ENCODE measurements at places on chromosomes 6 and 20.

- no peak for DNase-seq
Measured at GRCh38 chr6:54428431-54428830, 120.2 kb downstream of the TINAG start.

GRCh38 chr6:33312361-33313104 is 1.3 kb downstream of the TAPBP start:
- peak; percentile 50 for DNase-seq

DNA sequence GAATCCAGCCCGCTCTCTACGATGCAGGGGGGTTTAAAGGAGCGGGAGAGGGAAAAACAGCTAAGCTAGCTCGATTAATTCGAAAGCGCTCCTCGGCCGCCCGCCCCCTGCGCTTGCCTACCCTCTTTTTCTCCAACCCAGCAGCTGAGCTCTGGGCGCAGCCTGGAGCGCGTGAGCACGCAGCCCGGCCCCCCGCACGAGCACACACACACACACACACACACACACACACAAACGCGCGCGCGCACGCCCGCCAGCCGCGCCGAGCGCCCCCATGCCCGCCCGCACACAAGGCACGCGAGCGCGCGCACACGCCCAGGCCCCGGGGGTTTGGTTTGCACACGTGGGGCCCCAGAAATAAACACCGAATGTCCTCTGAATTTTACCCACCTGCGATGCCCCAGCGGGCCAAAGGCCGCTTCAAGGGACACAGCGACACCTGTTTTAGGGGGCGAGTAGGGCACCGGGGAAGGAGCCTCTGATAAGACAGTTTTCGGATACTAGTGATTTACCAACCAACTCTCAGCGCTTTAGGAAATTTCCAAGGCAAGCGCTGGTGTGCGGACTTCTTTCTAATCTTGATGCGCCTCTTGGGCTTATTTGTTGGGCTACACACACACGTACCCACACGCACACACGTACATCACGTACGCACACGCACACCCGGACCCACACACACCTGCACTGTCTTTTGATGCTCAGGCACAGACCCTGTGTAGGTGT is 802 bp upstream of the NRN1 start:
- DNase-seq, result peak; percentile 34

DNA sequence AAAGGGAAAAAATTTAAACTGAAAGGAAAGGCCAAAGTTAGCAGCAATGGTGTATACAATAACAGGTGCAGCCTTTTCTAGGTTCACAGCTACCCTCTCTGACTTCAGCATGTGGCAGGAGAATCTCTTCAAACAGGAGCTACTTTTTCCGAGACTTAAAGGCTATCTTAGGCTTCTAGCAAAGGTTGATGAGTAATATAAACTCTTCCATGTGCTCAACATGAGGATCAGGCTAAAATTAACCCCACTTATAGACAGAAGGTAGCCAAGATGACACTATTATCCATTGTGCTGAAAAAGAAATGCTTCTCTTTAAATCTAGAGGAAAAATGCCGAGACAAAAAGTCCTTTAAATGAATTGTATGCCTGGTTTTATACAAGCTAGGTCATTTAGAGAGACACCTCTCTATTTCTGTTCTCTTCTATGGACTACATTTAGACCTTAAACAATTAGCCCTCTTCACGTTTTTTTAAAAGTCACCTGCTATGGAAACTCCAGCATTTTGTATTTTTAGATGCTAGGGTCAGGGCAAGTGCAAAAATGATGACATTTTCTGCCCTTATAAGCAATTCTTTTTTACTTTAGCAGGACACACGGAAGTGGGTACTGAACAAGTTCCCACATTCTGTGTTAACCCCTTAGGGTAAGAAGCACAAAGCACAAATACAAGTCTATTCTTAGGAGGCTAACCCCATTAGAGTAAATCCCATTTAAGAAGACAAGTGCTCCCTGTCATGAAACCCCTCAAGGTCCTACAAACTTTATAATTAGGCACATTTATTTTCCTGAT is 216.8 kb upstream of the CITED2 start:
- no peak for DNase-seq

GRCh38 chr20:24673678-24674570 is 204.5 kb downstream of the SYNDIG1 start:
- DNase-seq, result peak; percentile 56

DNA sequence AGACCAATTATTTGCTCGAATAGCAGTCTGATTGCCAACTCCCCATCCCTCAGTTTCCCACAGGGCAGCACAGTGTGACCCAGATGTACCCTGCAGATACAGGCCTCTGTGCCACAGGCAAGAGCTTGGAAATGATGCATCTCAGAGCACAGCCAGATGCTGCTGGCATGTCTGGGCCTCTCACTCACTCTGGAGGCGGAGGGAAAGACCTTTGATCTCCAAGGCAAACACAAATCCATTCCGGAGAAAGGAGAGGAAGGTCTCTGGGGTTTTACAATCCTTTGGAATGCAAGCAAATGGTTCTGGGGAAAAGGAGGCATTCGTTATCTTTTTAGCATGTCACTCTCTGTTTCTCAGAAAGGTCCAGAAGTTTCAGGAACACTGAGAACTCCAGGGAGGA is 74.2 kb downstream of the RIOK1 start:
- no peak for DNase-seq

- no peak for DNase-seq
Measured at GRCh38 chr6:15425947-15426346, 180.1 kb downstream of the JARID2 start.

DNA sequence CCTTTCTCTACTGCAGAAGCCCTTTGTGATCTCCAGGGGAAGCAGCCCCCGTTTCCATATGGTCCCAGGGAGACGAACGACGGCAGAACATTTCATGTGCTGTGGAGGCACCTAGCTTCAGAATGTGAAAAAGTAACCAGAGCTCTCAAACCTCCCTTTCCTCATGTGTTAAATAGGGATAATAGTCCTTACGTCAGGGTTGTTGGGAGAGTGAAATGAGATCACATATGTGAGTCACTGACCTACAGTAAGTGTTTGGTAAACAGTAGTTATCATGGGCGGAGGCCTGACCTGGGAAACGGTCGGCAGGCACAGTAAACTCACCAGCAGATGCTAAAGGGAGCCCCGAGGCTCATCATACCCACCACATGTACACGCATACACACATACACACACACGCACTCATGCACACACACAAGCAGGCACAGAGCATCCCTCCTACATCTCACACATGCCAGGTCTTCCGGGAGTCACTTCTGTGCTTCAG is 89.7 kb downstream of the LY86 start:
- peak; percentile 43 for DNase-seq

DNA sequence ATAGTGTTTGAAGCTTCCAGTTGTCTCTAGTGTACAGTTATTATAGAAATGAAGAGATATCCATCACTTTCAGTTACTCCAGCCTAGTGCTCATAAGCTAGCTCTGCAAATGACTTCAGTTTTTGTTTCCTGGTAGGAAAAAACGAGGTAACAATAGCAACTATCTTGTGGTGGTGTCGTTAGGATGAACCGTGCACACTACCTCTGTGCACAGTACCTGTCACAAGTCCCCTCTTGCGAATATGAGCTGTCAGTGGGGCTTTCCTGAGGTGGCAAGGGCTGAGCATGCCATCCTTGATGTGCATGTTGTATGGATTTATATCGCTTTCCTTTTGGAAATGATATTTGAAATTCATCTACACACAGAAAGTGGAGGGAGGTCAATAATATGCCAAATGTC is 151.8 kb downstream of the ARID1B start:
- DNase-seq, result no peak

- no peak for DNase-seq
Measured at GRCh38 chr20:17735206-17735804, 35.5 kb downstream of the BANF2 start.

DNA sequence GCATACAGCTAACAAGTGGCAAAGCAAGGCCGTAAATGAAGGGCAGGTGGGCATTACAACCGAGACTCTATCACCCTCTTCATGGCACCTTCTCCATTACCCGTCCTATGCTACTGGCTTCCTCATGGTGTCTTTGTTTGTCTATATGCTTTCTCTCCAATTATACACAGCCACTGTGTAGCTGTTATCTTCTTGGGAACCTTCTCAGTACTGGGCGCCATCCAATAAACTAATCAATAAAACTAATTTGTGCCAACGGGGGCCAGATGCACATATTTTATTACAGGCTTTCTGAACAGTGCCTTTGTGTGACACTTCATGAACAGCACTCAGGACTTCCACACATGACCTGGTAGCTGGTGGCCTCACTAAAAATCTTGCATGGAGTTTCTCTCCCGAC is 149.8 kb upstream of the PCSK2 start:
- no peak for DNase-seq

- DNase-seq, result no peak
Measured at GRCh38 chr6:168499045-168499650, 58.2 kb downstream of the SMOC2 start.

- DNase-seq, result no peak
Measured at GRCh38 chr20:49661560-49662329, 51.9 kb downstream of the B4GALT5 start.

DNA sequence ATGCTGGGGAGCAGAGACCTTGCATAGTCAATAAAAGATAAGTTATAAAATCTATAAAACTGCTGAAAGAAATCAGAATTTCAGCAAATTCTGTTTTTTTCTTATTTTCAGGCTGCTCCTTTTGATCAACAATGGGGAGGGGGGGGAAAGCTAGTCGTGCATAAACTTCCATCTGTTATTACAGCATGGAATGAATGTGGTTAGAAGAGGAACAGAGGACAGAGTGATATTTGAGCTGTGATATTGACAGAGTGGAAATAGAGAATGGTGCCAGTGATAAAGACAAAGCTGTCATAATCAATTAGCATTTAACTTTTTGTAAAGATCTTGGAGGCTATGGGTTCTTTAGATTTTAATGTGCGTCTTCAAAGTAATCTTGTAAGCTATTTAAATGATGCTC is 43.4 kb upstream of the QKI start:
- no peak for DNase-seq

- no peak for DNase-seq
Measured at GRCh38 chr6:113924312-113924723, 46.6 kb downstream of the HDAC2 start.

GRCh38 chr20:37406010-37406998 is 60.4 kb downstream of the SRC start:
- DNase-seq, result peak; percentile 82

- no peak for DNase-seq
Measured at GRCh38 chr20:23449421-23449820, 3.3 kb downstream of the CST11 start.

- DNase-seq, result no peak
Measured at GRCh38 chr20:31617432-31618104, 12.5 kb downstream of the ID1 start.

DNA sequence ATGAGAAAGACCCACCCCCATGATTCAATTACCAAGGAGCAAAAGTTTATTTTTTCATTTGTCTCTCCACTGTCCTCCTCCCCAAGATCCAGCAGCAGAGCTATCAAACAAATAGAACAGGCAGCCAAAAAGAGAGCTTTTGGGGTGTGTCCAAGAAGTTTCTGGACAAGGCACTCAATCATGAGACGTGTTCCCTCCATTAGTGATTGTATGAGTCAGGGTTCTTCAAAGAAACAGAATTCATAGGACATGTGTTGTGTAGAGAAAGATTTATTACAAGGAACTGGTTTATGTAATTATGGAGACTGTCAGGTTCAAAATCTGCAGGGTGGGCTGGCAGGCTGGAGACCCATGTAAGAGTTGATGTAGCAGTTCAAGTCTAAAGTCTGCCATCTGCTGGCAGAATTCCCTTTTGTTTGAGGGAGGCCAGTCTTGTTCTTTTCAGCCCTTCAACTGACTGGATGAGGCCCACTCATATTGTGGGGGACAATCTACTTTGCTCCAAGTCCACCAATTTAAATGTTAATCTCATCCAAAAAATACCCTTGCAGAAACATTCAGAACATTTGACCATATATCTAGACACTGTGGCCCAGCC is 248.1 kb upstream of the OPRM1 start:
- no peak for DNase-seq

DNA sequence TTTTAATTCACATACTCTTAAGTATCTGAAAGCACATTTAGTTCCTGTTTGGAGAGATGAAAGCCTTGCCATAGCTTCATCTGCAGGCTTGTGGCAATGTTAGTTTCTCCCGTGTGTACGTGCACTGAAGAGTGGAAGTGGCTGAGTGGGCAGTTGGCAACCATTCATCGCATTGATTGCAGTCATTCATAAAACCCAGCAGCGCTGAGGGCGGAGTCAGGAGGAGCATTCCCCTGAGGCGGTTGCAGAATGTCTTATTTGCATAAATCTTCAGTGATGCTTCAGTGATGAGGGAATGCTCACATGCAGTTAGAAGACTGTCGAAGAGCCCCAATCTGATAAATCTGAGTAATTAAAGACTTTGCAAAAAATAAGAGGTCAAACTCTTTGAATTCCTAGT is 79.1 kb downstream of the RIMS1 start:
- DNase-seq, result no peak

DNA sequence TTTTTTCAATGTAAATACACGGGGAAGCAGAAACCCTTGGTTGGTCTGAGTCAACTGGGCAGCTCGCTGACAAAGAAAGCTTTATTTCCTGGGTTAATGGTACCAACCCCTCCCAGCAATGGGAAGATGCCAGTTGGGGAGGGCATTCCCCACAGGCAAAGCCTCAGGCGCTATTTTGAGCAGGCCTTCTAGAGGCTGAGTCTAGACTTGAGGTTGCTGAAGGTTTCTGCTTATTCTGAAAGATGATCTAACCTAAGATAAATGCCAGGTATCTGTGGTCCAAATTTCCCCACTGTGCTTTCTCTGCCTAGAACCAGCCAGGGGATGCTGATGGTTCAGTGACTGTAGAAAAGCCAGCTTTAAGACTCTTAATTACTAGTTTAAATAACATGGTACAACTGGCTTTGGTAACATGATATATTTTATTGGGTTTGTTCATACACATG is 172.5 kb upstream of the JARID2 start:
- no peak for DNase-seq

DNA sequence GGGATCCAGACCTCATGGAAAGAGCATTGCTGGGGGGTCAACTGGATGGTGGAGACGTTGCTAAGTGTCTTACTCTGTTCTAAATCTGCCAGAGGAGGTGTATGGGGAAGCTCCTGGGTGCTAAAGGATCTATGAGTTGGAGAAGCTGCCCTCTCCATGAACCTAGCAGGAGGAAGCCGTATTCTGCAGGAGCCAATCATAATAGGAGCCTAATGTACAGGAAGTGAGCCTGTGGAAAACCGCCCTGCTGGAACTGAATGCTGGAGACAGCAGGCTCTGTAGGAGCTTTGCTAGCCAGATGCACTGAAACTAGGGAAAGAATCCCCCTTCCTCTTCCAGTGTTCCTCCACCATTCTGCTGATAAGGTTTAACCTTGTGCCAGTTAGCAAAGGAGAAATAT is 10.9 kb downstream of the CASP8AP2 start:
- DNase-seq, result no peak

GRCh38 chr20:56925082-56925830 is 296.1 kb downstream of the TFAP2C start:
- DNase-seq, result peak; percentile 22

- DNase-seq, result no peak
Measured at GRCh38 chr6:107653183-107653580, 163.3 kb downstream of the SOBP start.

DNA sequence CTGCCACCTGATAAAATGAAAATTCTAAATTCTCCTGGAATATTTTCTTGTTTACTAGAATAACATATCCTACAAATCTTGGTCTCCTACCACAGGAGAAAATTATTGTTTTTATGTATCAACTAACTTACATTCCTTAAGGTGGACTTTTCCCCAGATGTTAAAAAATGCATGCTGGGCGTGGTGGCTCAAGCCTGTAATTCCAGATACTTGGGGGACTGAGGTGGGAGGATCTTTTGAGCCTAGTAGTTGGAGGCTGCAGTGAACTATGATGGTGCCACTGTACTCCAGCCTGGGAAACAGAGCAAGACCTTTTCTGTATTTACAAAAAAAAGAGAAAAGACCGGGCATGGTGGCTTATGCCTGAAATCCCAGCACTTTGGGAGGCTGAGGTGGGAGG is 27.9 kb upstream of the TFAP2C start:
- DNase-seq, result no peak

GRCh38 chr6:138400326-138400725 is 3.7 kb upstream of the HEBP2 start:
- DNase-seq, result no peak
